GM10248 (cell line): ENCODE measurements at places on chromosomes 4 and X.
A peak's percentile ranks its signal among the peaks of the same experiment; 100 is the strongest.

DNA sequence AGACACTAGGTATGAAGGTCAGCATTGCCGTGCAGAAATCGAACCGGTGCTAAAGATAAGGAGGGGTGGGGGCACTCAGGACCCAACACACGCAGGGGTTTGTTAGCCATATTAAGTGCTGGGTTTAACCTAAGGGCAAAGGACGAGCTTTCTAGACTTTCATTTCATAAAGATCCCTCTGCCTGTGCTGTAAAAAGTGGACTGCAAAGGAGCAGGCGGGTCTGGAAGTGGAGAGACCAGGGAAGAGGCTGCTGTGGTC is 1.3 kb downstream of the CASP3 start:
- no peak for DNase-seq

DNA sequence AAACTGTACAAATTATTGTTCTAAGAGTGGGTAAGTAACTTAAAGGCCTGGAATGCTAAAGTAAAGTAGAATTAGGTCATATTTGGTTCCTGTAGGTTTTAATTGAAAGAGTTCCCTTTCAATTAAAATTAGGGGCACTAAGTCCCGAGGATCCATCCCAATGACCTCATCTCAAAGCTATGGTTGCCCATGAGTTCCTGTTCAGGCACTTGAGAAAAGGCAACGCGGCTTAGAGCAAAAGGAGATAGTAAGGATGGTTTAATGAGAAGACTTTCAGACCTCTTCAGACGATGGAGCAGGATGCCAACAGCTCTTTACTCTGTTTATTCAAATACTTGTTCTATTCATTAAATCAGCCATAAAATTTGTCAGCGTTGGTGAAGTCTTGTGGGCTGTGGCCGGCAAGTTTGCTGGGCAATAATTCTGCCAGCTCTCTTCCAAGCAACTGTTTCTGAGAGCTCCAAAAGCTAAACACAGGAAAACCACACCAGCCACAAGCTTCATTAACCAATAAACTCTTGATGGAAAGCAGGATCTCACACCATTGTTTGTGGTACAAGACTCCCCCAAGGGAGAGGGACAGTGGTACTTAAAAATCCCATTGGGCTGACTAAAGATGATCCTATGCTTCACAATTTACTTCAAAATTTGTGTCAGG is 167.4 kb downstream of the COL4A6 start:
- DNase-seq: no peak

DNA sequence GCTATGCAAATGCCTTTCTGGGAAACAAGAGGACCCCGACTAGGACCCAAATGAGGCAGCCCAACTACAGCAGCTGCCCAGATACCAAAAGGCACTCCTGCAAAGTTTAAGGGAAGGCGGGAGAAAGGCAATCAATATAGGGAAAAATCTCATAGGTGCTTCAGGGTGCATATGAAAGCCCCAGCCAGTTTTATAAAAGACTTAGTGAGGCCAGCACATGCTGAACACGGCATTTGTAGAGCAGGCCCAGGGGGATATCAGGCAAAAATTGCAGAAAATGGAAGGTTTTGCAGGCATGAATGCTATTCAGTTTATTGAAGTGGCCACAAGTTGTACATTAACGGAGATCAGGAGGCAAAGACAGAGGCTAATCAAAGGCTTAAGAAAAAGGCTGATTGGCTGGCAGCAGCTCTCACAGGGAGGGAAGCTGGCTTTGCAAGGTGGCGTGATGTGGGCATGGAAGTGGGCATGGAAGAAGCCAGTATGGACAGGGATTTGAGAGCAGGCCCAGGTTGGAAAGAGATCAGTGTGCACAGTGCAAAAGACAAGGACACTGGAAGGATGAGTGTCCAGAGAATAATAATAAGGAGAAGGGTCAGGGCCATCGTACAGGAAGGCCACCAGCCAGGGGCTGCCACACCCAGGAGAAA is 37.7 kb upstream of the UGT2B7 start:
- DNase-seq: no peak

DNA sequence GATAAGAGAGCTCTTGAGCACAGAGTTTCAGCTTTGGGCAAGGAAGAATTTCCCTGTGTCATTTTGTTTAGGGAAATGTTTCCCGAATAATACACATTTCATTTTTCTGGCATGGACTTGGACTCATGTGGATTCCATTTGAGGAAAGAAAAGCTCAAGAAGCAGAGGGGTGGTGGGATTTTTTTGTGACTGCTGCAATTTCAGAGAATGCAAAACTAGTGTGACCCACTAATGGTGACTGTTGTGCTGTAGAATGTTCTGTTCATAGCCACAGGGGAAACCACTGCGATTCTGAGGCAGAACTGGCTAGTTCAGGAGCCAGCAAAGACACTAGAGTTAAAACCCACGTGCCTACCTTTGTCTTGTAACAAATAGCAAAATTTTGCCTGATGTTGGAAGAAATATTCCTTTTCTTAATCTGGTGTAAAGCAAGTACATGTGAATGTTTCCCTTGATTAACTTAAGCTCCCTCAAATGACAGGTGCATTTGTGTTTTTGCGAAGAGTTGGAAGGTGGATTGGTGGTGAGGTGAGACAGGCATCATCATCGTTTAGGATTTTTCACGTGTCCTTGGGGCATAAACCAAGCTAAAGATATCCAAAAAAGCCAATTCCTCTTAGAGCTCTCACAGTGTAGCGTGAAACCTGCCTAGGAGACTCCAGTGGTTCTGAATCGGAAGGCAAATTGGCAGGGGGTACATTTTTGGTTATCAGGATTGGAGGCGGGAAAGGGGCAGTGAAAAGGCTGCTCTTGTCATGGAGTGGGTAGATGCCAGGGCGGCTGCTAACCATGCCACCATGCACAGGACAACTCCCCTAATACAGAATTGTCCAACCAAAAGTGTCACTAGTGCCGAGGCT is 38.0 kb upstream of the FAM9C start:
- no peak for DNase-seq

DNA sequence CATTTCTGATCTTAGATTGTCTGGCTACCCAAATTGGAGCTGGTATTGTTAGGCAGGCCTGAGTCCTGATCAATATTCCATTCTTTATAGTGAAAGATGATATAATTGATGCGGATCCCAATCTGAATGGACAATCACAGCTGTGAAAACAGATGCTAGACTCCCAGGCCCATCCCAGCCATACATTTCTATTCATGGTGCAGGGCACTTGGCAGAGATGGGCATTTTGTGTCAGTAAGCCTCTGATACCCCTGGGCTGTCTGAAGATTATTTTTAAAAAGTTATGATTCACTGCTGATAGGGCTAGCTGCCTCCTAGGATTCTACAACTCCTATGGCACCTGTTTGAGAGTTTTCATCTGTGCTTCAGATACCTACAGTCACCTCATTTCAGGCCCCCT is 61.2 kb upstream of the TSPAN7 start:
- DNase-seq: no peak

DNA sequence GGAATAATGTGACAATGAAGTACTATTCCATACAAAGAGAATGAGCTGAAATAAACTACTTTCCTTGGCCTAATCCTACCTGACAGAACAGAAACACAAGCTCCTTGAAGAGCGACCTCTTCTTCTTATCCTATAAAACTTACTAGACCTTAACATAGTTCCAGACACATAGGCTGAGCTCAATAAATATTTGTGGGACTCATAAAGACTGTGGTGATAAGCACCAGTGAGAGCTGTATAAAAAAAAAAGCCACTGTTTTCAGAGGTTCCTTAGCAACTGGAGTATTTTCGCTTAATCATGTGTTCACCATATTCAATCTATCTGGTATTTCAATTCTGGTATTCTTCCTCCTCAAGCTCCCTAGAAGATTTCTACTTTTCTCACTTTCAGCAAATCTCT is 1129.6 kb downstream of the STPG2 start:
- no peak for DNase-seq

DNA sequence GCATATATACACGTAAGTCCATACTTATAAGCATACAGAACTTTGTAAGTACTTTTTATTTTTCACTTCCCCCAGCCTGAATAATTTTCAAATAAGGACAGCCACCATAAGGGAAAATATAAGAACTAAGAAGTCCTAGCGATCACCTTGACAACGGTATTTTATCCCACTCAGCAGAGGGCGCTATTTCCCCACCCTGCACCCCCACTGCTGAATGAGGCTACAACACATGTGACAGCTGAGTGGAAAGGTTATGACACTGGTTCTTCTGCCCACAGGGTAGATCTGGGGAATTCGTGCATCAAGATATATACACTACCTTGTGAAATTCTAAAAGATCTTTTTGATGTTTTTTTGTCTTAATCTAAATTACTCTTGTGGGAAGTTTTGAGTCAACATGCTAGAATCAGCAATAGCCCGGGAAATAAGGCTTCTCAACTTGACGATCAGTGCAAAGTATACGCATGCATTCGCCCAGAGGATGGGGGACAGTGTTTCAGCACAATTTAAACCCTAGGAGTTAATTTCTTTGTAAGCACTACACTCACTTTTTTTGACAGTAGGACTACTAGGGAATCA is 151.5 kb downstream of the CORIN start:
- peak; percentile 50 for DNase-seq
